ENCODE measurements at places on chromosomes 7 and 10. TPM values are rescaled to one million over a fixed set of nuclear protein-coding genes. Genes with fewer than 3 reads are reported as not detected.
A peak's percentile ranks its signal among the peaks of the same experiment; 100 is the strongest.

Gene MSS51
- 4.0 TPM for total RNA-seq

Gene HOXA11
- not detected for total RNA-seq

Gene PKD2L1
- not detected for total RNA-seq

Gene CHN2
- 7.2 TPM for total RNA-seq

GRCh38 chr10:46046261-46046660, at the start of gene MSMB:
TSS of gene MSMB (minus strand) at chr10:46046269. CDS start at chr10:46046237, 32 bp downstream.
- H3K36me3 ChIP-seq = no peaks in the 10 kb centered on the region
- no peak within 1 kb of the TSS for H3K27ac ChIP-seq
- peaks cover 18% of the 10 kb centered on the region for H3K27me3 ChIP-seq
- no peak for DNase-seq
- no peak within 1 kb of the TSS for H3K4me3 ChIP-seq
- H3K4me1 ChIP-seq = no peaks in the 10 kb centered on the region

DNA sequence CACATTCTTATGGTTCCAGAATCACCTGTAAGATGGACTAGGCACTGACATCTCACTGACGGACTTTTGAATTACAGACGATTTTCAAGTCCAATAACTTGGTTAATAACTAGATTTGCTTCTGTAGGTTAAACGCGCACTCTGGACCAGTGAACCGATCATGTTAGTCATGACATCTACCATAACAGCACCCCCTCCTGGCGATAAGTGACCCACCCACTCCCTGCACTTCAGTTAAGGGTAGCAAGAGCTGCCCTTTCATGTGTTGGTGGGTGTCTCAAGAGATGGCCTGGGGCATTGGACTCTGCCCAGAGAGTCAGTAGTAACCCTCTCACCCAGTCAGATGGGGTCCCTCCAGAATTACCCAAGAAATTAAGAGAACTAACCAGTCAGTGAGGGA, 12.9 kb downstream of the GRM8 start:
- no peak for DNase-seq
- H3K36me3 ChIP-seq = no peaks in the 10 kb centered on the region
- no peaks in the 10 kb centered on the region for H3K4me1 ChIP-seq
- H3K27ac ChIP-seq = no peak overlapping the region

DNA sequence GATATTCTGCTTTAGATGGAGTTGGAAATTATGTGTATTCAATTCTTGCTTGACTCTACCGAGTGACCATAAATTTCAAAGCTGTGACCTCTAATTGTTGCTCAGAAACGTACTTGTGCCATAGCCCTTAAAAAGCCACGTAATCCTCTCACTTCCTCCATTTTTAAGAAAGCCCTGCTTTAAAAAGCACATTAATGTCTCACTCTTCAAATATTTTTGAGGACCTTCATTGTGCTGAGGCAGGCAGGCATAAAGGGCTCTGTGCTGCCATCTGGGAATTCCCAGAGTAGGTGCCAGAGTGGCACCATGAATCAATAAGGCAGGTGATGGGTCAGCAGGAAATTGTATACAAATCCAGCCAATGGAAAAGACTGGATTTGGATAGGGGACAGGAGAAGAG, 97.7 kb upstream of the FAM204A start:
- H3K4me3 ChIP-seq = no peak overlapping the region
- H3K27ac ChIP-seq = no peak overlapping the region
- no peaks in the 10 kb centered on the region for H3K36me3 ChIP-seq
- H3K4me1 ChIP-seq = no peaks in the 10 kb centered on the region

DNA sequence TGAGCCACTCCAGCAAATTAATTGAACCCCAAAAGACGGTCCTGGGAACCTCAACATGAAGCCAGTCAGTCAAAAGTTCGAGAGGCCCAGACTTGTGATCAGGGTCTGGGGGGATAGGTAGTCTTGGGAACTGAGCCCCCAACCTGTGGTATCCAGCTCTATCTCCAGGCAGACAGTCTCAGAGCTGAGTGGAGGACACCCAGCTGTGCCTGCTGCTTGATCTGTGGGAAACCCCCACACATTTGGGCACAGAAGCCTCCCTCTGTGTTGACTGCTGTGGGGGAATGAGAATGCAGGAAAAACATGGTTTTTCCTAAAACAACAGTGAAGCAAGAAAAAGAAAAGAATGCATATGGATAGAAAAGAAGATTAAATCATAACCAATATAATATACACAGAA, 16.3 kb upstream of the SNX8 start:
- H3K4me3 ChIP-seq = no peak overlapping the region
- H3K36me3 ChIP-seq = no peaks in the 10 kb centered on the region
- H3K4me1 ChIP-seq = no peaks in the 10 kb centered on the region
- no peaks in the 10 kb centered on the region for H3K27me3 ChIP-seq

DNA sequence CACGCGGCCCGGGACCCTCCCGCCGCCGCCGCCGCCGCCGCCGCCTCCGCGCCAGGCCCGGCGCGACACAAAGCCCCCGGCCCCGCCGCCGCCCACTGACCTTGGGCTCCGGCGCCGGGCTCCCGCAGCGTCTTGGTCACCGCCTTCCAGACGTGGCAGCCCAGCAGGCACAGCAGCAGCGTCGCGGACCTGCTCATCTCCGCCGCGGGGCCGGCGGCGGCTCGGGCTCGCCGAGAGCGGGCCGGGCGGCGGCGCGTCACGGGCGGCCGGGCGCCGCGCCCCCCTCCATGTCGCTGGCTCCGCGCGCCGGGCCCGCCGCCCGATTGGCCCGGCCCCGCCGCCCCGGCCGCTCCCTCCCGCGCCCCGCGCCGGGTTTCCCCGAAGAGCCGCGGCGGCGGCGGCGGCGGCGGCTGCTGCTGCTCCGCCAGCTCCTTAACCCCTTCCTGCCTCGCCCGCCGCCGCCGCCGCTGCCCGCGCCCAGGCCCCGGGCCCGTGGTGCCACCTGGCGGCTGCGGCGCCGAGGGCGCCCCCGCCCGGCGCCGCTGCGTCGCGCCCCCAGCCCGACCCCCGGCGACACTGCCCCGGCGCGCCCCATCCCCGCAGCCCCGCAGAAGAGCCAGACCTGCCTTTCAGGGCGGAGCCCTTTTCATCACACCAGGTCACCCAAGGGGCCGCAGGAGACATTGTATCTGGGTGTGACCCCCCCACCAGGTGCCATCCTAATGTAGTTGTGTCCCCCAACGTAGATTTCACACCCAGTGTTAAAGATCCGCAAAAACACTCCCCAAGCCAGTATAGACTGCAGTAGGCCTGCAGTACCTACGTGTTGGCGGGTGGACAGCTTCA, at the start of gene FAM171A1:
Gene FAM171A1, minus strand, starts transcription at position 434 of the 846 bp plus-strand sequence. Its CDS starts 237 bp downstream, at position 197.
- H3K4me3 ChIP-seq = peak within 1 kb of the TSS; percentile 67
- no peaks in the 10 kb centered on the region for H3K36me3 ChIP-seq
- peaks cover 4% of the 10 kb centered on the region for H3K4me1 ChIP-seq
- H3K27ac ChIP-seq = no peak within 1 kb of the TSS
- DNase-seq = peak; percentile 77
- H3K27me3 ChIP-seq = peaks cover 78% of the 10 kb centered on the region

DNA sequence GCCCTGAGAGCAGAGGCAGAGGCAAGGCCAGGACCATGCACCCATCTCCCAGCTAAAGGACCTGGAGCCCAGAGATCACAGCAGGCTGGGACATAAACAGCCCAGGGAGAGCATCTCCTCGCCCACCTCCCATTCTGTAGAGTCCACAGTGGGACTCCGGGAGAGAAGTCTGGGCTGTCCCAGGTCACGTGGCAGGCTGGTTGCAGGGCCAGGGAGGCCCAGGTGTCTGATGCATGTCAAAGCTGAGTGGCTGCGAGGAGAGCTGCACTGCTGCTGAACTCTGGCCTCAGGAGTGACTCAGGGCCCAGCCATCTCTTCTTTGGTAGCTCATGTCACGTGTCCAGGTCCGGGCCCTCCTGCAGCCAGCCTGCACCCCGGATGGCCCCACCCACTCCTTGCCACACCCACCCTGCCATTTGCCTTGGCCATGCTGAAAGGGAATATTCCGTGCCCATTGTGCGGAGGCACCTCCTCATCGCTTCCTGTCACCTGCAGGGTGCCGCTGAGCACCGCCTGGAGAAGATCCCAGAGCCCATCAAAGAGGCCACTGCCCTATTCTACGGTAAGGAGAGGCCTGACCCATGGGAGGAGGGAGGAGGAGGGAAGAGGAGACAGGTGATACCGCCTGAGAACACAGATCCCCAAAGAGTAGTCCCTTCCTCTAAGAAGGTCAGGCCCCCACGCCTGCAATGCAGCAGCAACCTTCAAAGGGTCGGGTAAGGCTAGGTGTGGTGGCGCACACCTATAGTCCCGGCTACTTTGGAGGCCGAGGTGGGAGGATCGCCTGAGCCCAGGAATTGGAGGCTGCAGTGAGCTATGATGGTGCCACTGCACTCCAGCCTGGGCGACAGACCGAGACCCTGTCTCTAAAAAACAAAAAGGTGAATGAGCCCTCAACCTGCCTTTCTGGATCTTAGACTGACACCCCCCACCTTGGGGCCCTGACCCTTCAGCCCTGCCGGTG, 12.6 kb upstream of the SH2B2 start:
- no peaks in the 10 kb centered on the region for H3K36me3 ChIP-seq
- no peaks in the 10 kb centered on the region for H3K27me3 ChIP-seq
- peaks cover 1% of the 10 kb centered on the region for H3K4me1 ChIP-seq
- no peak overlapping the region for H3K27ac ChIP-seq

- no peak overlapping the region for H3K27ac ChIP-seq
- no peaks in the 10 kb centered on the region for H3K4me1 ChIP-seq
- H3K36me3 ChIP-seq = no peaks in the 10 kb centered on the region
- no peaks in the 10 kb centered on the region for H3K27me3 ChIP-seq
Observed at GRCh38 chr7:10343108-10343507, 630.6 kb upstream of the PHF14 start.

- H3K4me1 ChIP-seq = peaks cover 60% of the 10 kb centered on the region
- DNase-seq = no peak
- H3K27ac ChIP-seq = peak overlapping the region; percentile 14
- H3K4me3 ChIP-seq = no peak overlapping the region
Observed at GRCh38 chr7:130908345-130909160, 174.5 kb upstream of the KLF14 start.

- no peak overlapping the region for H3K4me3 ChIP-seq
- no peak for DNase-seq
- H3K27ac ChIP-seq = no peak overlapping the region
- H3K4me1 ChIP-seq = peaks cover 19% of the 10 kb centered on the region
Observed at GRCh38 chr10:14645239-14645960, 129.3 kb downstream of the FAM107B start.

DNA sequence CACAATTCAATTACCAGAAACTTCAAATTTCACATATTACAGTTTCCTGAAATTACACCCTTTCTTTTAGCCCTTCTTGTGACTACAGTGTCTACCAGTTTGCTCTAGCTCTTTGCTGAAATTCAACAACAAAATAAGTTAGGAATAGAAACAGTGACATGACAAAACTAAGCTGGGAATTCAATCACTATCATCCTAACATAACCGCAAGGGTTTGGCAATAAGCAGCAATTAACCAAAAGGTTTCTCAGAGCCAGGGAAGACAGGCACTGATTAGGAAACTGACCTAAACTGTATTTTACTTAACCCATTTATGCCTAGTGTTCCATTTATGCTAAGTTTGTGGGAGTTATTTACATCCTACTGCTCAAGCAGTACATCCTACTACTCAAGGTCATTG, 31.3 kb downstream of the HIBADH start:
- H3K27ac ChIP-seq = no peak overlapping the region
- peaks cover 10% of the 10 kb centered on the region for H3K36me3 ChIP-seq
- no peak for DNase-seq
- no peak overlapping the region for H3K4me3 ChIP-seq
- H3K4me1 ChIP-seq = peaks cover 15% of the 10 kb centered on the region

GRCh38 chr10:106609470-106610266, 554.8 kb downstream of the SORCS1 start:
- no peak overlapping the region for H3K4me3 ChIP-seq
- no peaks in the 10 kb centered on the region for H3K27me3 ChIP-seq
- H3K27ac ChIP-seq = no peak overlapping the region
- DNase-seq = no peak
- H3K4me1 ChIP-seq = no peaks in the 10 kb centered on the region

All from activated naive CD8-positive, alpha-beta T cell treated with anti-CD3 and anti-CD28 coated beads, Interleukin-2, amount 10 ng/mL, durations not matched to agents 7 days and 5 days (primary cell).